Adrenal gland (tissue), 19 donors: ENCODE measurements at places on chromosomes 2 and 18.

DNA sequence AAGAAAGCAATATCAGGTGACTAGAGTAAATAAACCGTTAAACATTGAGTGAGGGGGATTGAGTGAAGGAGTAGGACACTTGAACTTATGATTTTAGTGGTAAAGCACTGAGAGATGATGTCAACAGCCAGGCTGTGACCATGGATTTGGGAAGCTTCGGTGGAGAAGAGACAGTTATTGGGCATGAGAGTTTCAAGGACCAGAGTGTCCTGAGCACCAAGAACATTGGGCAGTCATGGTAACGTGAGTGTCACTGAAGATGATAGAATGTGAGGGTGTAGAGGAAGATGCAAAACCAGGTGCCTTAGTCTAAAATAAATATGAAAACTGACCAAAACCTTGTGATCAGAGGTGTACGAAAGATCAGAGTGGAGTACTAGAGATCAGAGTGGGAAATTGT, 248.1 kb downstream of the ASXL3 start:
- H3K4me1 ChIP-seq = no peaks in the 10 kb centered on the region
- H3K4me3 ChIP-seq = no peak overlapping the region
- H3K36me3 ChIP-seq = no peaks in the 10 kb centered on the region
- no peak overlapping the region for H3K27ac ChIP-seq
- no peaks in the 10 kb centered on the region for H3K27me3 ChIP-seq
- no peak for DNase-seq

DNA sequence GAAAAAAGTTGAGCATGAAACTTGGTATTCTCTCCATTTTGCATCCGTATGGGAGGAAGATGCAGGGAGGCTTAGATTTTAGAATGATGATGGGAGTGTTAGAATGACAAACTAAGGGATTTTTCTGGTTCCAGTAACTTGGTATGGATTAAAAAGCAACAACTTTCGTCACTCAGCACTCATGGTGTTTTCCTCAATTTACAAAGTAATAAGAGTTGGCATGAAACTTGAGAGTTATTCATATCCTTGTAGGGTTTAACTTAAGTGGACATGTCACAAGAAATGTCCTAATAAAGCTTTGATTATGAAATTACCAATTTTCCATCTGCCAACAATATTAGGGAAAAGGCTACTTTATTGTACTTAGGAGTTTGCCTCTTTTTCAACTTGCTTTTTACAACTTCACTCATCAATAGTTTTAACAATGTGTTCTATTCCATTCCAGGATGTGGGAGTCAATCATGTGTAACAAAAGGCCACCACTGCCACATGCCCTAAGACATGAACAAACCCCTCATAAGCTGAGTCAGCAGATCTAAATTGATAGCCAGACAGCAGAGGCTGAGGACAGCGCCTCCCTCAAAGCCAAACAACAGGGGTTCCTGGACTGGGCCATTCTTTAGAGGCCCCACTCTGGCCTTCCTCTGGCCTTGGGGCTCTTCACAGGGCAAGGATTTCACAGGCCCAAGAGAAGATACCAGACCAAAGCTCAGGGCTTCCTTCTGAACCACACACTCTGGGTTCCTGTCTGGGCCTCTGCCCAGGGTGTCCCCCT, 265.8 kb downstream of the TNS1 start:
- H3K36me3 ChIP-seq = peaks cover 5% of the 10 kb centered on the region
- DNase-seq = no peak
- H3K27me3 ChIP-seq = no peaks in the 10 kb centered on the region
- no peak overlapping the region for H3K27ac ChIP-seq
- H3K4me1 ChIP-seq = peaks cover 56% of the 10 kb centered on the region
- no peak overlapping the region for H3K4me3 ChIP-seq

GRCh38 chr2:15646661-15647060, 55.0 kb downstream of the DDX1 start:
- no peak overlapping the region for H3K27ac ChIP-seq
- no peaks in the 10 kb centered on the region for H3K4me1 ChIP-seq
- H3K4me3 ChIP-seq = no peak overlapping the region
- no peaks in the 10 kb centered on the region for H3K27me3 ChIP-seq

GRCh38 chr2:1070601-1071000, 120.0 kb downstream of the SNTG2 start:
- H3K27me3 ChIP-seq = no peaks in the 10 kb centered on the region
- H3K4me3 ChIP-seq = no peak overlapping the region
- no peaks in the 10 kb centered on the region for H3K36me3 ChIP-seq
- DNase-seq = no peak

- no peaks in the 10 kb centered on the region for H3K4me1 ChIP-seq
- no peak for DNase-seq
- H3K36me3 ChIP-seq = no peaks in the 10 kb centered on the region
- no peak overlapping the region for H3K27ac ChIP-seq
- H3K4me3 ChIP-seq = no peak overlapping the region
Observed at GRCh38 chr2:75453384-75454240, 107.1 kb downstream of the EVA1A start.

- peaks cover 7% of the 10 kb centered on the region for H3K27me3 ChIP-seq
- DNase-seq = no peak
- H3K27ac ChIP-seq = no peak overlapping the region
Observed at GRCh38 chr18:79597176-79597830, 82.3 kb upstream of the CTDP1 start.

- no peaks in the 10 kb centered on the region for H3K36me3 ChIP-seq
- H3K4me1 ChIP-seq = no peaks in the 10 kb centered on the region
- H3K27ac ChIP-seq = no peak overlapping the region
- H3K27me3 ChIP-seq = no peaks in the 10 kb centered on the region
- DNase-seq = peak; percentile 52
Observed at GRCh38 chr2:213306316-213306942, 22.2 kb downstream of the SPAG16 start.

GRCh38 chr2:46259777-46260168, 37.4 kb upstream of the EPAS1 start:
- no peak for DNase-seq
- no peak overlapping the region for H3K4me3 ChIP-seq
- H3K27me3 ChIP-seq = no peaks in the 10 kb centered on the region
- H3K36me3 ChIP-seq = no peaks in the 10 kb centered on the region
- H3K4me1 ChIP-seq = peaks cover 3% of the 10 kb centered on the region
- H3K27ac ChIP-seq = no peak overlapping the region

GRCh38 chr2:152319822-152320570, 15.0 kb upstream of the FMNL2 start:
- no peak for DNase-seq
- H3K4me3 ChIP-seq = no peak overlapping the region
- no peaks in the 10 kb centered on the region for H3K36me3 ChIP-seq
- H3K4me1 ChIP-seq = no peaks in the 10 kb centered on the region
- H3K27ac ChIP-seq = no peak overlapping the region

GRCh38 chr18:41323044-41323443, 632.0 kb upstream of the PIK3C3 start:
- DNase-seq = no peak
- no peak overlapping the region for H3K4me3 ChIP-seq
- H3K4me1 ChIP-seq = no peaks in the 10 kb centered on the region
- H3K27ac ChIP-seq = no peak overlapping the region

- peaks cover 22% of the 10 kb centered on the region for H3K4me1 ChIP-seq
- no peak overlapping the region for H3K27ac ChIP-seq
- H3K36me3 ChIP-seq = no peaks in the 10 kb centered on the region
- H3K27me3 ChIP-seq = no peaks in the 10 kb centered on the region
- no peak for DNase-seq
- no peak overlapping the region for H3K4me3 ChIP-seq
Observed at GRCh38 chr2:42424033-42424432, 63.0 kb upstream of the COX7A2L start.

DNA sequence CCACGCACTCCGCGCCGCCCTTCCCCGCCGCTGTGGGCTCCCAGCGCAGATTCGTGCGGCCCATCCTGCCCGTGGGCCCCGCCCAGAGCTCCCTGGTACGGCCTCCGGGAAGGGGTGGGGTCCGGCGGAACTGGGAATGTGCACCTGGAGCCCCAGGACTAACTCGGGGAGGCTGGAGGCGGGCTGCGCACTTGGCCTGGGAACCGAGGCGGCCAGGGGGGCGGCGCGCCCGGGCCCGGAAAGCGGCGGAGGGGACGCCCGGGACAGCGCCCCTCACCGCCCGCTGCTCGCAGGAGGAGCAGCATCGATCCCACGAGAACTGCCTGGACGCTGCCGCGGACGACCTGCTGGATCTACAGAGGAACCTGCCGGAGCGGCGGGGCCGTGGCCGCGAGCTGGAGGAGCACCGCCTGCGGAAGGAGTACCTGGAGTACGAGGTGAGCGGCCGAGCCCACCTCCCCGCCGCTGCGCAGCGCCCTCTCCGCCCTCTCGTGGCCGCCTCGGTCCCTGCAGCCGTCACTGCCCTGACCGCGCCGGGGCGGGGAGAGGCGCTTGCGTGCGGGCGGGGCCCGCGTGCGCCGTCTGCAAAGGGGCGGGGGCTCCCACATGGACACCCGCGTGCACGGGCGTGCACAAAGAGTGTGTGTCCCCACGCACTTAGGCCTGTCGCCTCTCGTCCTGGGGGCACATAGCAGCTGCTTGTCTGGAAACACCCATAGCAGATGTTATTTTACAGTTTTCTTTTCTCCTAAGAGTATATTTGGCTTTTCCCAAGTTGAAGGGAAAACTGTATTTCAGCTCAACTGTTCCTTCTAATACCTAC, 25.2 kb downstream of the PSD4 start:
- H3K4me1 ChIP-seq = peaks cover 8% of the 10 kb centered on the region
- DNase-seq = peak; percentile 86
- H3K36me3 ChIP-seq = no peaks in the 10 kb centered on the region

DNA sequence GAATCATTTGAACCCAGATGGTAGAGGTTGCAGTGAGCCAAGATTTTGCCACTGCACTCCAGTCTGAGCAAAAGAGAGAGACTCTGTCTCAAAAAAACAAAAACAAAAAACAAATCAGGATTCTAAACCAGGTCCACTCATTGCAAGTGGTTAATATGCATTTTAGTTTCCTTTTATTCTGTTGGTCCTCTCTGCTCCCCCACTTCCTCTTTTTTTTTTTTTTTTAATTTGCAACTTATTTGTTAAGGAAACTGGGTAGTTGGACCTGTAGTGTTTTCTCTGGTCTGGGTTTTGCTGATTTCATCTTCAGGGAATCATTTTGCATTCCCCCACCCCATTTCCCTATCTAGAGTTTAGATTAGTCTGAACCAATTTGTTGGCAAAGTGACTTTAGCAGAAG, 14.0 kb downstream of the FER1L5 start:
- H3K27me3 ChIP-seq = no peaks in the 10 kb centered on the region
- H3K27ac ChIP-seq = no peak overlapping the region
